ENCODE measurements at places on chromosomes 3 and 15.
A peak's percentile ranks its signal among the peaks of the same experiment; 100 is the strongest.

- no peak for DNase-seq
Observed at GRCh38 chr15:82646250-82647044, 716 bp downstream of the CPEB1 start.

- no peak for DNase-seq
Observed at GRCh38 chr15:44137750-44138149, 57.3 kb downstream of the FRMD5 start.

- no peak for DNase-seq
Observed at GRCh38 chr3:70550723-70551319, 238.4 kb upstream of the MDFIC2 start.

DNA sequence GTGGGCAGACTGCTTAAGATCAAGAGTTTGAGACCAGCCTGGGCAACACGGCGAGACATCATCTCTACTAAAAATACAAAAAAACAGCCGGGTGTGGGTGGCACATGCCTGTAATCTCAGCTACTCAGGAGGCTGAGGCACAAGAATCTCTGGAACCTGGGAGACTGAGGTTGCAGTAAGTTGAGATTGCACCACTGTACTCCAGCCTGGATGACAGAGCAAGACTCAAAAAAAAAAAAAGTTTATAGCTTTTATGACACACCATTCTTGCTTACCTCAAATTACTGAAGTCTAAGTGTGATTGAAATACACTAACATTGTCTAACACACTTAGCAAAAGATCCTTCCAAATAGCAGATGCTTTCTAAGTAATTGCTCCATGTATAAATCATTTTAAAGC lies 207.6 kb downstream of the STAG1 start:
- DNase-seq, result no peak

DNA sequence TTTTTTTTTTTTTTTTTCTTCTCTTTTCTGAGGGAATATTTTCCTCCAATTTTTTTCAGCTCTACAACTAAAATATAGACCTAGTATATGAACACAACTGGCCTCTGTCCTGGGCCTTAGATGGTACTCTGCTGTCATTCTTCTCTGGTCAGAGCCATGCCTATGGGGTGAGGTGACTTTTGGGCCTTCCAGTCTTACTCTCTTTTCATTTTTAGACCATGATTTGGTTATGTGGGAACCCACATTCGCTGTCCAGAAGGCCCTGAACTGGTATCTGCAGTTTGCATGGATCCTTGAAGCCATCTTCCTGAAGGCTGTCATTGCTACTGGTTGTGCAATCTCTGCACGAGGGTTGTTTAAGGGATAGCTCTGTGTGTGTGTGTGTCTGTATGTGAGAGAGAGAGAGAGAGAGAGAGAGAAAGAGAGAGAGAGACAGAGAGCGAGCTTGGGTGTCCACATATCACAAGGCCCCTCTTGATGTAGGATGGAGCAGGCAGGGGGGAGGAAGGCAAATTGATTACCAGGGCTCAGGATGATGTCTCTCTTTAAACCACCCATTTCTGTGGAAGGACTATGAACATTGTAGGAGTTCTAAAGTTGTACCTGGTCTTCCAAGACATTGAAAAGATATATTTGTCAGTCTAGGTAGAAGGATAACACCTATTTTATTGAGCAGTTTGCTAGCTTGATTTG lies 6.9 kb downstream of the TGFBR2 start:
- no peak for DNase-seq

- DNase-seq, result peak; percentile 35
Observed at GRCh38 chr15:73964736-73965093, 27.4 kb downstream of the STOML1 start.

DNA sequence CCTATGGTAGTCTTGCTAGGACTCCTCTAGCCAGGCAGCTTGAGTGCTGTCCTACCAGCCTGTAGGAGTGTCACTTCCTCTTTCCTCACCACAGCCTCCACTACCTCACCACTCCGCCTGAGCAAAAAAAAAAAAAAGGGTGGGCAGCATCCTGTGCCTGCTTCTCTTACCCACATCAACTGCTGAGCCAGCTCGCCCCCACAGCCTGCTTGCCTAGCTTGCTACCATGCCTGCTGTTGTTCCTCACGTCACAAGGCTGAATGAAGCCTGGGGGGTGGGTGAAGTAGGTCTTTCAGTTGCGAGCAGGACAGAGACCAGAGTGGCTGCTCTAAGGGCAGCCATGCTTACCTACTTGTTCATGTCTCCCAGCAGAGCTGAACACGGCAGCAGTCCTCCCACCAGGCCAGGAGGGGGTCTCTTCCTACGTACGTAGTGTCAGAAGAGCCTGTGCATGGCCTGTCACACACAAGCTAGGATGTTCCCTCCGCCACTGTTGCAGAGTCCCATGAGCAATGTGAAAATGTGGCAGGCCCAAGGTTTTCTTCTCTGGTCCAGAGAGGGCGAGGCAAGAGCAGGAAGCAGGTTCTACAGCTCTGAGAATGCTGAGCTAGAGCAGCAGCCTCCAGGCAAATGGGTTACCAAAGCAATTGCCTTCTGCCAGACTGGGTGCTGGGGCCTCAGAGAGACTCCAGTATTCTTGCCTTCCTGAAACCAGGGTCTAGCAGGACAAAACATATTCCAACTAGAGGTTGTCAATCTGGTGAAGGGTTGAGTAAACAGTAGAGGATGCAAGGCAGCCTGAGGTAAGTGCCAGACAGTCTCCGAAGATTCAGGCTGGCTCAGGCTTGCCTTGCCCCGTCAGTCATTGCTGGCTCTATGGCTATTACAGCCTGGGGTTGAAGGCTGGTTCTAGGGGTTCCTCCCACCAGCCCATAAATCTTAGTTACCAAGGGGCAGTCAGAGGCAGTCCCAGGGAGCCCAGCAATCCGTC lies 8.1 kb downstream of the PPM1M start:
- DNase-seq, result no peak

GRCh38 chr3:66692766-66693150 lies 191.9 kb upstream of the LRIG1 start:
- DNase-seq, result no peak

GRCh38 chr3:113948015-113948917 lies 453 bp downstream of the ZDHHC23 start:
- no peak for DNase-seq

DNA sequence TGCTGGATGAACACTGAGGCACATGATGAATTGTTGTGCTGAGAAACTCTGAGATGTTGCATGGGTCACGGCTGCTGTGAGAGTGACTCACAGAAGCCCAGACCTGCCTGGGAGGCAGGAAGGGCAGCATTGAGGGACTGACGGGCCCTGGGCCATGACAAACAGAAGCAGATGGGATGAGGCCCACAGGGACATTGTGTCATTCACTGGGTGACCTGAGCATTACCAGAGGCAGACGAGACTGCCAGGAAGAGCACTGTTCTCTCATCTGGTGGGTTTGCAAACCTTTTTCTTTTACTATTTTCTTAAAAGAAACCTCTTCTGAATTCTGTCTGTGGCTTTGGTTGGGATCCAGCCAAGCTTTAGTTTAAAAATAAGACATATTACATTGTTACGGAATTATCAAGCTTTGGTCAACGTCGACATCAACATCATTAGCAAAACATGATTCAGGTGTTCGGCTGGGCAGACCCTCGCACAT lies 67.8 kb downstream of the BDH1 start:
- no peak for DNase-seq

DNA sequence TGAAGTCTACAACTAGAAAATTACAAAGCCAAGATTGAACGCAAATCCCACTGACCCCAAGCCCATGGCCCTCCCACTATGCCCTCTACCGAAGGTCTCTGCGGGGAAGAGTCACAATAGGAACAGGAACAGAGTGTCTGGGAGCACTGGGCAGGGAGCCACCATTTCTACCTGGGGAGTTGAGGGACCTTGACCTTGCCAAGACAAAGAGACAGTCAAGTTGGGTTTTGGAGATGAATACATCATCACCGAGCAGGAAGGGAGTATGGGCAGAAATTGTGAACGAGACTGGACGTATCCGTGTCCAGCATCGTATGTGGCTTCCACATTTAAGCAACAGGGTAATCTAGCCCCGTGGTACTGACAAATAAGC lies 30.8 kb upstream of the BFSP2 start:
- DNase-seq, result no peak

- DNase-seq, result no peak
Observed at GRCh38 chr3:181919375-181919774, 207.7 kb downstream of the SOX2 start.

- DNase-seq, result no peak
Observed at GRCh38 chr3:148084931-148085330, 612.8 kb upstream of the AGTR1 start.

DNA sequence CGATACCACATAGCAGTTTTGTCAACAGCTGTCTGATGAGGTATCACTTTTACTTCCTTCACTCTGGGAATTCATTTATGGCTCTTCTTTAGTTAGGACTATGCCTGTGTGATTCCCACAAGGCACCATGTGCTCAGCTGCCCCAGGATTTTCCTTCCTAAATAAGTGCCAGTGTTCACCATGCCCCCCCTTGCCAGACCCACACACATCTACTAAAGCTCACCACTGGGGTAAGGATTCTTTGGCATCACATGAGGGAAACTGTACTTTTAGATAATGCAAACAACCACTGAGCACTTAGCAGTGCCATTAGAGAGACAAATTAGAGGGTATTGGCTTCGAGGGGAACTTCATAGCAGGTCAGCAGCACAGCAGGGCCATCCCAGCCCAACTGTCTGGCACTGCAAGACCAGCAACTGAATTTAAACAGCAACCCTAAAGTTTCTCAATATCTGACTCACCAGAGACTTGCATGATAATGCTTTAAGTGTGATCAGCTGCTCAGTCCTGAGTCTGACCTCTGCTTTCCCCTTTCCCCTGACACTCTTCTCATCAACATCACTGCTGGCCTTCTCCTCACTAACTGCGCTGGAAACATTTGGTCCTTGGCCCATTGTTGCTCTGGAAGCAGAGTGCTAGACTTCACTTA lies 114.3 kb downstream of the STAC start:
- DNase-seq, result no peak

DNA sequence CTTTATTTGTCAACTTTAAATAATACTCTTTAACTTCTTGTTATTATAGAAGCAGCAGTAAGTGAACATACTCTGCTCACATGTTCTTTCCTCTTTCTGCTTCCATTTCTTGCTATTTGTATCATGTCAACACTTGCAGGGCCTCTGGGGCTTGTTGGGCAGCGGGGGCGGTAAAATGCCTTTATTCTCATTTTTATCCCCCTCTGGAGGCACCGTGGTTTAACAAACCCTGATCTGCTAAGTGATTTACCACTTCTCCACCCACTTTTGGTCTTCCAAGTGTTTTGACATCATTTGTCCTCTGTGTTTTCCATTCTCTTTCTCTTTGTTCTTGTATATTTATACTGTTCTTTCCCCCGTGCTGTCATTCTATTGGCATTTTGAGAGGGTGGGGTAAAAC lies 33.9 kb downstream of the SCN10A start:
- DNase-seq, result no peak

- DNase-seq, result no peak
Observed at GRCh38 chr3:88795503-88795902, 311.9 kb upstream of the EPHA3 start.

DNA sequence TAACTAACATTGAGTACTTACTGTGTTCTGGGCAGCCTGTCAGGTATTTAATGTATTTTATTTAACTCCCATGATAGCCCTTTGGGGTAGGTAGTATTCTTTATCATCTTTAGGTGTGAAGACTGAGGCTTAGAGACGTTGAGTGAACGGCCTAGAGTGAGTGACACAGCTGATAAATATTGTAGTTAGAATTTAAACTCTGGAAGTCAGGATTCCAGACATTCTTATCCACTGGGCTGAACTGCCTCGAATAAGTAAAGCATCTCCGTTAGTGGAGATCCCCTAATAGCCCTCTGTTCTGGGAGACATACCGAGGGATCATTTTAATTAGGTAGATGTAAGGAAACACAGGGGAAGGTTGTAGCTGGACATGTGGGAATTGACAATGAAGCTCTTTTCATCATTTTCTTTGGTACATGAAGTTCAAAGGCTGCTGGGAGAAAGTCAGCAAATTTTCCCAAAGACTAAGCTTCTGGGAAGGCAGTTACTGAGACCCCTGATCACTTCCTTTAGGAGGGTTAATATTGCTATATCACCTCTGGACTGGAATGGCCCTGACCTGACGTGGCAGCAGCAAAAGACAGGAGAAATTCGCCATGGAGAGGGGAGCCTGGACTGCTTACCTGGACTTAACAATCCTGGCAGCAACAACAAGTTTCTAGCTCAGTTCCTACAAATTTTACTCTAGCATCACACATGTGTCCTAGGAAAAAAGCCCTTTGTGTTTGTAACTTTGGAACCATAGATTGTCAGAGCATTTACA lies 11.7 kb upstream of the PDCD6IP start:
- no peak for DNase-seq

- DNase-seq, result no peak
Observed at GRCh38 chr3:151265866-151266265, 12.5 kb downstream of the P2RY14 start.

GRCh38 chr15:72965671-72966070 lies 86.6 kb upstream of the NEO1 start:
- DNase-seq, result no peak

GRCh38 chr3:51257870-51258269 lies 127.2 kb upstream of the MANF start:
- no peak for DNase-seq

- DNase-seq, result peak; percentile 80
Observed at GRCh38 chr3:195895078-195895860, 13.1 kb downstream of the TNK2 start.

DNA sequence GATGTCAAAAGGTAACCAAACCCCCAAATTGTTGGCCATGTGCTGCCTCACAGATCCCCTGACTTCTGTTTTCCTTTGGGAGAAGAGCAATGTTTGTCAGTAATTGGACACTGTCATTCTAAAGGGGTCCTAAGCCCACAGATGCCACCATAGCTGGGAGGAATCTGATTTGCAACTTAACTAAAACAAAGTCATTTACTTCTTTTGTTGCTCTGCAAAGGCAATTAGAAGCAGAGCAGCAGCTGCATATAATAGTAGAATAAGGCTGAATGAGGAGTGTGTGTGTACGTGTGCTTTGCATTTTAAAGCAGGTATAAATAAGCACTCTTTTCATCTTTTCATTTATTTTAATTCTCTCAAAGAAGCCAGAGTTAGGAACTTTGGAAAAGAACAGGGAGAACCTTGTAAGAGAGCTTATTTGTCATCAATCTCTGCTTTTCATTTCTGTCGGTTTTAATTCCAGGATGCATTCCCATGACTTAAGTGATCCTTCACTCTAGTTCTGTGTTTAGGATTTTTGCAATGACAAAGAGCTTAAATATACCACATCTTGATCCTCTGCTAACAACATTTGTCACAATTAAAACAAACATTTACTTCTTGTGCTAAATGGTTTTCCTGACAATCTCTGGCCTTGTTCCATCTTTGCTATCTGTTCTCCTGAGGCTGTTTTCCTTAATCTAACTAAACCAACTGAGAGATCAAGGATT lies 530.2 kb upstream of the CBLB start:
- no peak for DNase-seq

DNA sequence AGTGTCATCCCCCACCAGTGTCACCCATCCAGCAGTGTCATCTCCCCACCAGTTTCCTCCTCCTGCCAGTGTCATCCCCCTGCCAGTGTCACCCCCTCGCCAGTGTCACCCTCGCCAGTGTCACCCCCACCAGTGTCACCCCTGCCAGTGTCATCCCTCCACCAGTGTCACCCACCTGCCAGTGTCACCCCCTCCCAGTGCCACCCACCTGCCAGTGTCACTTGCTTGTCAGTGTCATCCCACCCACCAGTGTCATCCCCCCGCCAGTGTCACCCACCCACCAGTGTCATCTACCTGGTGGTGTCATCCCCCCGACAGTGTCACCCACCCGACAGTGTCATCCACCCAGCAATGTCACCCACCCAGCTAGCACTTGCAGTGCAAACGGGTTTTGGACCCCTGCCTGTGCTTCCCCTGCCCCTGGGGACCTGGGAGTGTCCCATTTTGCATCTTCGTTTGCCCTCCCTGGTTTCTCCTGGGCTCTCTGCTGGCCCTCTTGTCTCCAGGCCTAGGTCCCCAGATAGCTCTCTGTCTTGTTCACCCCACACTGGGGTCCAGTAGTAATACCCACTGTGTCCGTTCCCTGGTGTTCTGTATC lies 99.8 kb upstream of the PRR20G start:
- no peak for DNase-seq
